Tibial artery (tissue), 4 donors: ENCODE measurements at places on chromosomes 12 and 14.

- no peaks in the 10 kb centered on the region for H3K27me3 ChIP-seq
- no peaks in the 10 kb centered on the region for H3K4me1 ChIP-seq
- no peak overlapping the region for H3K27ac ChIP-seq
- H3K4me3 ChIP-seq, result no peak overlapping the region
- no peaks in the 10 kb centered on the region for H3K36me3 ChIP-seq
Observed at GRCh38 chr12:6316921-6317692, 6.6 kb downstream of the PLEKHG6 start.

DNA sequence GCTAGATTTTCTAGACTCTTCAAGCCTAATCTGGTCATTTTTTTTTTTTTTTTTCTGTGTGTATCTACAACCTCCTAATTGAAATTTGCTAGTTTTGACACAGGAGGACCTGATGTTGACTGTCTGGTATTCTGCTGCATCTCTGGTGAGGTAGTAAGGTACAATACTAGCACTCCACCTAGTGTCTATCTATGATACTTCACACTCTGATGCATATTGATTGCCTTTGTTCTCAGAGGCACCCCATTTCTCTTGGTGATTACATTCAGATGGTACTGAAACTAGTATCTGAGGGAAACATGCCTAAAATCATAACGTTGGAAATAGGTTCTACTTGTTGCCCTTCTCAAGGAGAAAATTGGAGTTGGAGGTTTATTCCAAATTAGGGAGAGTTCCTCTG, 930.5 kb upstream of the NOVA1 start:
- no peaks in the 10 kb centered on the region for H3K27me3 ChIP-seq
- no peak overlapping the region for H3K4me3 ChIP-seq
- no peak for DNase-seq
- H3K27ac ChIP-seq, result no peak overlapping the region
- H3K36me3 ChIP-seq, result no peaks in the 10 kb centered on the region

DNA sequence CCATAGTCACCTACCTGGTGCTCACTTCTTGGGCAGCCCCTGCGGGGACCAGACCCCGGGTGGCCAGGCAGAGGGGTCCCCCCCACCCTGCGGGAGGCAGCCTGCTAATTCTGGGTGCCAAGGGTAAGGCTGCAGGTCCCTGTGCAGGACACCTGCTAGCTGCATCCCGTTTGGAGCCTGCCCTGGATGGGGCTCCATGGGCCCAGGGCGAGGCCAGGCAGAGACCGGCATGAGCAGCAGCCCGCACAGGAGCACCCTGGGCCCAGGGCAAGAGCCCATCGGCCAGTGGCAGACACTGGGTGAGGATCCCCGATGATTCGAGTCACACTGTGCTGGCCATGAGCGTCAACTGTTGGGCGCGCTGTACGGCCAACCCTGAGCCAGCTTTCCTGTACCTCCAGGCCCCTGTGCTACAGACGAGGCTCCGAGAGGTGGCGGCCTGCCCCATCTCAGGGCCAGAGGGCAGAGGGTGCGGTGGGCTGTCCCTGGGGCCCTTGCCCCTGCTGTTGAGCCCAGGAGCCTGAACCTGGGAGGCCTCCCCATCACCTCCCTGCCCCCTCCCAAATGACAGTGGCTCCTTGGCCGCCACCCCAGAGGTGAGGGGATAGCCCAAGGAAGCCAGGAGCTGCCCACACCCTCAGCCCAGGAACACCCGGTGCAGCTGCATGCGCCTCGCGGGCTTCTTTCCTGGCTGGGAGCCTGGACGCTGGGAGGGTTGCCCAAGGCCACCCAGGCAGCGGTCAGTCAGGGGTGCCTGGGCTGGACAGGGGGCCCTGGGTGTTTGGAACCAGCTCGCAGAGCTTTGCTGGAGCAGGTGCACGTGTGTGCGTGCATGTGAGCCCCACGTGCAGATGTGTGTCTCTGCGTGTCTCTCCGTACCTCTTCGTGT, 47.7 kb downstream of the CYP46A1 start:
- H3K27me3 ChIP-seq, result peaks cover 15% of the 10 kb centered on the region
- DNase-seq, result peak; percentile 64
- H3K4me3 ChIP-seq, result no peak overlapping the region
- no peaks in the 10 kb centered on the region for H3K36me3 ChIP-seq

- no peaks in the 10 kb centered on the region for H3K27me3 ChIP-seq
- no peaks in the 10 kb centered on the region for H3K36me3 ChIP-seq
- no peak overlapping the region for H3K4me3 ChIP-seq
- no peaks in the 10 kb centered on the region for H3K4me1 ChIP-seq
- DNase-seq, result no peak
Observed at GRCh38 chr12:104974626-104975290, 11.4 kb upstream of the NOPCHAP1 start.

DNA sequence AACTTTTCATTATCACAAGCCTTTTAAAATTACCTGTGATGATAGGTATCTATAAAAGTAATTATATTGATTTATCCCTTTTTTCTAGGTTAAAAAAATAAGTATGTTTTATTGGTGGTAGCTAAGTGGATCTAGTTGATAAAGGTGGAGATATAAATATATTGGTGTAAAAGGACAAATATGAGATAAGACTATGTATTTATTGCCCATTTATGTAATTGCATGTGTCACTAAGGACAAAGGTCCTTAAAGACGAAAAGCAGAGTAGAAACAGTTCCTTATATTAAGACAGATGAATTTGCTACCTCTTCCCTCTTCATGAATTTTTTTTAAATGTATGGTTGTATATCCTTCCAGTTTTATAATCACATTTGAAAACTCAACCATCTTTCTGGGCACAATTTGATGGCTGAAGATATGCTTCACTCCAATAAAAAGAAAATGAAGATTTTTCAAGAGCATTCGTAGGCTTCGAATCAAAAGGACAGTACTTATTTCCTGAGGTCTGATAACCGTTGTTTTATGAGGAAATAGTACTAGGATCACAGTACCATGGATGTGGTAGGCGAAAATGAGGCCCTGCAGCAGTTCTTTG, at the start of gene MYRFL:
Gene MYRFL (plus strand): TSS at position 262 of the 595 bp plus-strand sequence. CDS start 291 bp downstream, at position 553.
- H3K27me3 ChIP-seq, result no peaks in the 10 kb centered on the region
- DNase-seq, result no peak
- H3K4me1 ChIP-seq, result no peaks in the 10 kb centered on the region
- H3K4me3 ChIP-seq, result no peak within 1 kb of the TSS
- no peaks in the 10 kb centered on the region for H3K36me3 ChIP-seq

DNA sequence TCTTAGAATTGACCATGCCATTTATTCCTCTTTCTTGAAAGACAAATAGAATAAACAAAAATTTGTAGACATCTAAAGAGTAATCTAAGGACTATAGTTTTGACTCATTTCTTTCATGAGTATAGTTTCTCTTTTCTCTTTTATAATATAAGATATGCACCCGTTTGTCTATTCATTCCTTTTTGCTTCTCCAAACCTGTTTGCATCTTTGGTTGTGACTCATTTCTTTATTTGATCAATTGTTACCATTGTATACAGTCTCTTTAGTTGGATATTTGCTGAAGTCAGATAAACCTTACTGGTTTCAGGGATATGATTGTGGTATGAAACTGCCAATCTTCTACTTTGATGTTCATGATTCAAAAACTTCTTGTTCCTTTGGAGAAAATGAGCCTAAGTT, 268.7 kb downstream of the FBXL14 start:
- H3K27me3 ChIP-seq, result no peaks in the 10 kb centered on the region
- no peak for DNase-seq
- no peaks in the 10 kb centered on the region for H3K36me3 ChIP-seq

GRCh38 chr14:21924479-21924878, 250.9 kb upstream of the OR4E1 start:
- DNase-seq, result no peak
- H3K27ac ChIP-seq, result no peak overlapping the region
- H3K4me3 ChIP-seq, result no peak overlapping the region

DNA sequence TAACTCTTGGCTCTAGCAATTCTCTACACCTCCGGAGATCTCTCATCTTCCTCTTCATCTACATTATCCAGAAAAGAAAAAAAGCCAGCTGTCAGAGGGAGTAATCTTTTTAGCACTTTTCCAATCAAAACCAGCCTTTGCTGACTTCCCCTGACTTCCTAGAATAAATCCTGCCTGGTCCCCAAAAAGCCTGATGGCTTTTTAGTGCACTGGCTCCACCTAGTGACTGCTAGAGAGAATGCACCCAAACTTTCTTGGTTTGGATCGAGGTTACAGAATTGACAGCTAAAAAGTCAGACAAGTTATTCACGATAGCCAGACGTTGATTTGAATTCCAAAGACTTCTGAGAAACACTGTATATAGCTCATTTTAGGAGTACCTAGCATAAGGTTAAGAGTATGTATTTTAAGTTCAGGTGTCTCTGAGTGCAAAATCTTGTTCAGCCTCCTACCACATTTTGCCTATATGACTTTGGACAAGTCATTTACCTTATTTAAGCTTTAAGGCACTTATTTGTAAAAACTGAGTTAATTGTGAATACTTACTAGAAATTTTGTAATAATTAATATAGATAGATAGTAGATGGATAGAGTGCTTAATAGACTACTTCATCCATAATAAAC, 185.7 kb upstream of the GRIN2B start:
- no peak overlapping the region for H3K27ac ChIP-seq
- no peaks in the 10 kb centered on the region for H3K36me3 ChIP-seq
- no peak overlapping the region for H3K4me3 ChIP-seq
- H3K4me1 ChIP-seq, result no peaks in the 10 kb centered on the region

DNA sequence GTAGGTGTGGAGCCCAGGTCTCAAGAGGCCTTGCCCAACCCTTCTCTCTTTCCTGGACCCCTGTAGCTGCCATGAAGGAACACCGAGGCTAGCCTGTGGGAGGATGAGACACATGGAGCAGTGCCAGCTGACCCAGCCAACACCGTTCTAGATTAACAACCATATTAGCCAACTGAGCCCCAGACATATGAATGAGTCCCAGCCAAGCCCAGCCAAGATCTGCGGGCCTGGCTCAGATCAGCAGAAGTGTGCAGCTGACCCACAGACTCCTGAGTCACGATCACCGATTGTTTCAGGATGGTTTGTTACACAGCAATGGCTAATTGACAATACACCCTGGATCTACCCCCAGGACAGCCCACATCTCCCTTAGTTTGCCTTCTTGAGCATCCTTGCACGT, 82.1 kb downstream of the NTF3 start:
- H3K36me3 ChIP-seq, result no peaks in the 10 kb centered on the region
- H3K27me3 ChIP-seq, result no peaks in the 10 kb centered on the region
- no peak overlapping the region for H3K27ac ChIP-seq
- H3K4me1 ChIP-seq, result no peaks in the 10 kb centered on the region
- no peak for DNase-seq

GRCh38 chr12:93592641-93593406, 20.3 kb downstream of the SOCS2 start:
- peaks cover 13% of the 10 kb centered on the region for H3K27me3 ChIP-seq
- H3K27ac ChIP-seq, result peak overlapping the region; percentile 55
- H3K4me1 ChIP-seq, result peaks cover 7% of the 10 kb centered on the region
- DNase-seq, result no peak

GRCh38 chr12:49518914-49519573, 19.8 kb upstream of the KCNH3 start:
- no peak for DNase-seq
- H3K27ac ChIP-seq, result no peak overlapping the region
- no peaks in the 10 kb centered on the region for H3K27me3 ChIP-seq
- no peaks in the 10 kb centered on the region for H3K4me1 ChIP-seq

- no peak overlapping the region for H3K4me3 ChIP-seq
- no peaks in the 10 kb centered on the region for H3K36me3 ChIP-seq
- no peaks in the 10 kb centered on the region for H3K4me1 ChIP-seq
Observed at GRCh38 chr14:76117789-76118484, 33.8 kb upstream of the GPATCH2L start.

GRCh38 chr12:67929384-67929772, 59.9 kb upstream of the IFNG-AS1 start:
- peak overlapping the region; percentile 63 for H3K27ac ChIP-seq
- H3K27me3 ChIP-seq, result no peaks in the 10 kb centered on the region
- no peak overlapping the region for H3K4me3 ChIP-seq
- no peaks in the 10 kb centered on the region for H3K36me3 ChIP-seq

- no peak for DNase-seq
- H3K27me3 ChIP-seq, result no peaks in the 10 kb centered on the region
- no peaks in the 10 kb centered on the region for H3K4me1 ChIP-seq
- H3K36me3 ChIP-seq, result no peaks in the 10 kb centered on the region
- no peak overlapping the region for H3K27ac ChIP-seq
- no peak overlapping the region for H3K4me3 ChIP-seq
Observed at GRCh38 chr12:18275981-18276380, 14.7 kb downstream of the PIK3C2G start.

DNA sequence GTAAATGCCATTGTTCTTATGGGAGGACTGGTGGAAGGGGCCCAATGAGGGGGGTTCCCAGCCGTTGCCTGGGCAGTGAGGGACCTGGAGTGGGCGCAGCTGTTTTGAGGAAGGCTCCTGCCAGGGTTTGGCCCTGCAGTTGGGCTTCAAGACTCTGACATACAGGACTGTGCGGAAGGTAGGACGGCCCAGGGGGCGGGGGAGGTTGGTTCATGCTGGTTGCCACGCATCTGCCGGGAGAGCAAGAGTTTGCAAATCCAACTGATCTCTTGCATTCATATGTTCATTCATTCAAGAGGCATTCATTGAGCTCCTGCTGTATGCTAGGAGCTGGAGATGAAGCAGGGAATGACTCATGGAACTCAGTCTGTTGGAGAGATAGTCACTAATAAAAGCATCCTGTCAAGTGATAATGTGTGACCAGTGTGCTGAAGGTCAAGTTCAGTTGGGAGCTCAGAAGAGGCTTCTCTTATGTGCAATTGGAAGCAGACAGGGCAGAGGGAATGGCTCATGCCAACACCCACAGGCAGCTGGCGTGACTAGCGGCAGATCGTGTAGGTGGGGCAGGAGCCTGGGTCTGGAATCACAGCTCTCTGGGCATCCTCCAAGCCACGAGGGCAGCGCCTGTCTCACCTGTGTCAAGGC, 7.8 kb downstream of the SH2B3 start:
- DNase-seq, result no peak
- H3K27me3 ChIP-seq, result no peaks in the 10 kb centered on the region
- no peak overlapping the region for H3K27ac ChIP-seq
- H3K36me3 ChIP-seq, result peaks cover 7% of the 10 kb centered on the region

GRCh38 chr12:15404485-15404884, 82.2 kb downstream of the PTPRO start:
- no peak overlapping the region for H3K4me3 ChIP-seq
- no peak overlapping the region for H3K27ac ChIP-seq
- H3K27me3 ChIP-seq, result no peaks in the 10 kb centered on the region
- no peaks in the 10 kb centered on the region for H3K36me3 ChIP-seq

GRCh38 chr14:33414041-33414440, 475.4 kb downstream of the NPAS3 start:
- no peak overlapping the region for H3K27ac ChIP-seq
- no peak overlapping the region for H3K4me3 ChIP-seq
- peak; percentile 25 for DNase-seq
- H3K36me3 ChIP-seq, result no peaks in the 10 kb centered on the region

GRCh38 chr12:40078266-40078665, 27.6 kb downstream of the SLC2A13 start:
- H3K4me1 ChIP-seq, result no peaks in the 10 kb centered on the region
- no peaks in the 10 kb centered on the region for H3K27me3 ChIP-seq
- no peak overlapping the region for H3K27ac ChIP-seq
- H3K36me3 ChIP-seq, result no peaks in the 10 kb centered on the region
- DNase-seq, result no peak

- H3K4me3 ChIP-seq, result no peak overlapping the region
- DNase-seq, result no peak
- no peak overlapping the region for H3K27ac ChIP-seq
- no peaks in the 10 kb centered on the region for H3K36me3 ChIP-seq
Observed at GRCh38 chr14:74263921-74264320, 24.7 kb downstream of the VSX2 start.
